DMS79 treated with DMSO at 0.1 percent for 48 hours (cell line): ENCODE measurements at places on chromosomes 6 and 20.

GRCh38 chr6:67897998-67898607, 737.0 kb upstream of the ADGRB3 start:
- DNase-seq: no peak

DNA sequence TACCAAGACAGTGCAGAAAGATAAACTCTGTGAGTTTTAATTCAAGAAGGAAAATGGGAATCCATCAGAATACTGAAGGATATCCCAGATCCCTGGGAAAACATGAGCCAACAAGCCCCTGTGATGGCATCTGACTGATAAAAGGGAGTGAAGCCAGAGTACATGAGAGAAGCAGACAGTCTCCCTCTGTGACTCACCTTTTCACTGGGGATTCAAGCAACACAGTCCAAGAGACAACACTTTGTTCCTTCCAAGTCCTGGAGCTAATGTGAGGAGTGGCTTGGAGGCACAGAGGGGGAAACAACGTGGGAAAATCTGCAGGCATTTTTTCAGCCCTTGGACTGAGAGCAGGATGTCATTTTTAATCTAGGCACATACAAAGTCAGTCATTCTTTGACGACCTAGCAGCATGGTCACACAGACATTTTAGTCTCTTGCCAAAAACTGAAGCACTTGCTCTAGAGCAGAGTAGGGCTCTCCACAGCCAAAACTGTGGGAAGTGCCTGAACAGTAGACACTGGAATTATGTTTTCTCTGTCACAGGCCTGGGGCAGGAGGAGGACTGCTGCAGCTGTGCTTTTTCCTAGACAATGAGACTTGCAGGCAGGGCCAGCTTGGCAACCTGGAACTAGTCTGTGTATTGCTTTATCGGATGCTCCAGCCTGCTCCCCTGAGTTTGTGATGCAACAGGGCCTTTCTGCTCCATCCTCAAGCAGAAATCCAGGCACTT, 465.0 kb upstream of the GJE1 start:
- DNase-seq: no peak

DNA sequence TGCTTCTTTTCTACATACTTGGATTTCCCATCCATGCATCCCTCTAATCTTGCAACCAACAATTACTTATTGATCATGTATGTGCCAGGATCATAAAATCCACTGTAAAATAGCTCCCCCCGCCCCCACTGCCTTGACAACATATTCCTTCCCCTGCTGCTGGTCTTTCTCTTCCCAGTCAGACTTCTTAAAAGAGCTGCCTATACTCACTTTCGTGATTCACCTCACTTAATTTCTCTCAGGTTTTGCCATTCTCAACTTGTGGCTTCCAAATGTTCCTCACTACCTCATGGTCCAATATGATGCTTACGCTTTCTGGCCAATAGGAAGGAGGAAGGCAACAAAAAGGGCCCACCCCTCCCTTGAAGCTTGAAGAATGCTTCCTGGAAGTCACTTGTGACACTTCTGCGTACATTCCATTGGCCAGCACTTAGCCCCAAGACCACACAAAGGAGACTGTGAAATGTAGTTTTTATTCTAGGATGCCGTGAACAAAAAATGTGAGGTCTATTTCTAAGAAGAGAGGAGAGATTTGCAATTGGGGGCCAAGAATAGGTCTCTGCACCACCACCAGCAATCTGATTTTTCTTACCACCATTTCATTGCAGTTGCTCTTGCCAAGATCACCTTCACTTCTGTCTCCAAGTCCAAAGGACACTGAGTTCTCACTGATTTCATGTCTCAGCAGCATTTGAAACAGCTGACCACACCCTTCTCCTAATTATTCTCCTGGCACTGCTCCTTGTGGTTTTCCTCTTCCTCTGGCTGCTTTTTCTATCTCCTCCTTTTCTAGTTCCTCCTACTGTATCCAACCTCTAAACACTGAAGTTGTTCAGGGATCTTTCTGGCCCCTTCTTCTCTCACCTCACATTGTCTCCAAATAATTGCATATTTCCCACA, 30.8 kb downstream of the CD164 start:
- DNase-seq: no peak

DNA sequence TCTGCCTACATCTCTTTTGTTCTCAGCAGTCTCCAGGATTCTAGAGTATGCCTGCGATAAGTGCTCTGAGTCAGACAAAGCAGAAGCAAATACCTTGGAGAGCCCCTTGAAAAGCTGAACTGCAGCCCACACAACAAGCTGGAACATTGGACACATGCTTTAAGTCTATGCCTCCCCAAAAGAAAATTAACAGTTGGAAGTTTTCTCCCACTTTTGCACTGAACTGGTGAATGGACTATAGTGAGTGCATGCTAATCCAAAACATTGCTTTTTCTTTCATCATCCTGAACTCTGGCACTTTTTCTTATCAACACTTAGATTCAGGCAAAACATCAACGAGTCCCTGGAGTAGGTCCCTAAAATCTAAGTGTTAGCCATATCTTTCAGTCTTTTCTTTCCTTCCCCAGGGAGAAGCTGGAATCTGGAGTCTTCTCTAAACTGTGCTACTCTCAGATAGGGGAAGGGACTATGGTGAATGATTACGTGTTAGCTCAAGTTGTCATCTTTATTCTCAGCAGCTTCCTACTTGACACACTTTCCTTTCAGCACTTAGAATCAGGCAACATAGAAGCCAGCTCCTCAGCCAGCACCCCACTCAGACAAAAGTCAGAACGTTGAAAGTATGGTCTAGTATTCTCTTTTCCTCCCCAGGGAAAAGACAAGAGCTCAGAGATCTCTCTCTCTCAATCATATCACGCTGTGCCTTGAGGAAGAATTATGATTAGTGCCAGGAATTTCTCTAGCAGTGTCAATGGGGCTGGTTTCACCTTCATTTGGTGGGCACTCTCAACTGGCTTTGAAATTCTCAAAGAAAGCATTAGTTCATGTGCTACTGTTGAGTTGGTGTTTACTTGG, 811.0 kb upstream of the GJE1 start:
- DNase-seq: peak; percentile 19

- DNase-seq: no peak
Observed at GRCh38 chr6:32475392-32476206, 35.9 kb downstream of the HLA-DRA start.

DNA sequence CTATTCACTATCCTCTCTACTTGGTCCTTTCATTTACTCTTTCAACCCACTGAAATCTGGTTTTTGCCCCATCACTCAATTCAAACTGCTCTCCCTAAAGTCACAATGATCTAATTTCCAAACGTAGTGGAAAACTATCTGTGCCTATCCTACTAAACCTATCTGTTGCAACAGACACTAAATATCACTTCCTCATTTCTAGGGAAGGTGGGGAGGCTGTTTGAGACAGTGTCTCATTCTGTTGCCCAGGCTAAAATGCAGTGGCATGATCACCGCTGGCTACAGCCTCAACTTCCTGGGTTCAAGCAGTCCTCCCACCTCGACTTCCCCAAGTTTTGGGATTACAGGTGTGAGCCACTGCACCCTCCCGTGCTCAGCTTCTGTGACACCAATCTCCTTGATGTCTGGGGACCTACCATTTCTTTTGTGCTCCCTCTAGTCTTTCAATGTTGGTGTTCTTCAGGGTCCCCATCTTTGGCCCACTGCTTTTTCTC, 8.8 kb downstream of the RANBP9 start:
- DNase-seq: no peak

GRCh38 chr6:9581155-9581554, 833.7 kb downstream of the TFAP2A start:
- DNase-seq: no peak

DNA sequence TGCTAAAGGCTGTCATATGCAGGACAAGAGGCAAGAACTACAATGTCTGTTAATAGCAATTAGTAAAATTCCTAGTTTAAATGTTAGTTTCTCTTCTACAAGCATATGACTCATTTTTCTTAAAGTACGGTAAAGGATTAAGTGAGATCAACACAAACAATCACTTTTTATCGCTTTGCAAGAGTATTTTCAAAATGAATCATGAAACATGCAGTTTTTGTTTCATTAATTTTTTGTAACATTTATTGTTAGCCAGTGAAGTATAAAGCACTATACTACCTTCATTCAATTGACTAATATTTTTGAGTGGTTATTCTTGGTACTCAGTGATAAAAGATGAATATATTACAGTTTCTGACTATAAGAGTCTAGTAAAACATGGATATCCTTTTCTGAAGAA, 138.6 kb downstream of the AHI1 start:
- DNase-seq: no peak

- no peak for DNase-seq
Observed at GRCh38 chr6:149389509-149390297, 10.4 kb upstream of the SUMO4 start.

- DNase-seq: no peak
Observed at GRCh38 chr6:48714250-48714649, 603.3 kb upstream of the PTCHD4 start.

DNA sequence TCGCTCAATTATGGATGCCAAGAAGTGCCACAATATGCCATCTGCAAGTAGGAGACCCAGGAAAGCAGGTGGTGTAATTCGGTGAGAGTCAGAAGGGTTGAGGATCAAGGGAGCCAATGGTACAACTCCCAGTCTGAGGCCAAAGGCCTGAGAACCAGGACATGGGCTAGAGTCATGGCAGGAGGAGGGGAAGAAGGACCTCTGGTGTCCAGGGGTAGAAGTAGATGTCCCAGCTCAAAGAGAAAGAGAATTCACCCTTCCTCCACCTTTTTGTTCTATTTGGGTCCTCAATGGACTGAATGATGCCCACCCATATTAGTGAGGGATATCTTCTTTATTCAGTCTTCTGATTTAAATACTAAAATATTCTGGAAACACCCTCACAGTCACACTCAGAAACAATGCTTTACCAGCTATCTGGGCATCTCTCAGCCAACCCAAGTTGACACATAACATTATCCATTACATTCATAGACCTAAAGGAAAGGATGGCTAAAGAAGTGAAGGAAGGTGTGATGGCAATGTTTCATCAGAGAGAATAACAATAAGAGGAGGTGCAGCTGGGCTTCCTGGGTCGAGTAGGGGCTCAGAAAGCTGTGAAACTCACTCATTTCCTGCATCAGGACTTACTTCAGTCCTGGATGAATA, 21.2 kb upstream of the HLA-DQA1 start:
- DNase-seq: no peak

DNA sequence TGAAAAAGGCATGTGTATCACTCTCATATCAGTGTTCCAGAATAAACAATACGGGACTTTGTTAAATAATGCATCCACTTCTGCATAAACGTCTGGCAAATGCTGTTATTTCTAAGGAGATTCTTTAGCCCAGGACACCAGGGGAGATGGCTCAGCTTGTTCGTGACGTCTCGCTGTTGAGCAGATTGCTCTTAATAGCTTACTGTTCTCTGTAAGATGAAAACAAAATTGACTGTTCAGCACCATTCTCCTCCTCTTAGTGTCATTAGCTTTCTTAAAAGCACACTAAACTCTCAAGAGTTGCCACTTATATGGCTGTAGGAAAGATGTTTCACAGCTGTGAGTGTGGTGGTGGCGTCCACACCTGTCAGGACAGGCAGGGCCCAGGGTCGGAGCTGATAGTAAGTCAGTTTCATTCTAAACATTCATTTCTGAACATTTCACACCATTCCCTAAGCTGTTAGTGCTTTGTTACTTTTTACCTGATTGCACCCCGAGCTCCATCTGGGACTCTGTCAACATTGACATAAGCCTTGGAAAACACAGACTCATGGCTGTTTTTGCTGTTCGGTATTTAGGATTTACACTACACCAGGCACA, 132.1 kb downstream of the ZDHHC14 start:
- DNase-seq: no peak

DNA sequence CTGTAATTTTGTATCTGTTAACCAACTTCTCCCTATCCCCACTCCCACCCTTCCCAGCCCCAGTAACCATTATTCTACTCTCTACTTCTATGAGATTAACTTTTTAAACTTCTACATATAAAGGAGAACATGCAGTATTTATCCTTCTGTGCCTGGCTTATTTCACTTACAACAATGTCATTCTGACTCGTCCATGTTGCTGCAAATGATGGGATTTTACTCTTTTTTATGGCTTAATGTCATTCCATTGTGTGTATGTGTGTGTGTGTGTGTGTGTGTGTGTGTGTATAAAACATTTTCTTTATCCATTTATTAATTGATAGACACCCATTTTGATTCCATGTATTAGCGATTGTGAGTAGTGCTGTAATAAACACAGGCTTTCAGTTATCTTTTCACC, 76.1 kb downstream of the COL19A1 start:
- DNase-seq: no peak

- DNase-seq: no peak
Observed at GRCh38 chr6:52136055-52136454, 48.6 kb upstream of the PKHD1 start.

DNA sequence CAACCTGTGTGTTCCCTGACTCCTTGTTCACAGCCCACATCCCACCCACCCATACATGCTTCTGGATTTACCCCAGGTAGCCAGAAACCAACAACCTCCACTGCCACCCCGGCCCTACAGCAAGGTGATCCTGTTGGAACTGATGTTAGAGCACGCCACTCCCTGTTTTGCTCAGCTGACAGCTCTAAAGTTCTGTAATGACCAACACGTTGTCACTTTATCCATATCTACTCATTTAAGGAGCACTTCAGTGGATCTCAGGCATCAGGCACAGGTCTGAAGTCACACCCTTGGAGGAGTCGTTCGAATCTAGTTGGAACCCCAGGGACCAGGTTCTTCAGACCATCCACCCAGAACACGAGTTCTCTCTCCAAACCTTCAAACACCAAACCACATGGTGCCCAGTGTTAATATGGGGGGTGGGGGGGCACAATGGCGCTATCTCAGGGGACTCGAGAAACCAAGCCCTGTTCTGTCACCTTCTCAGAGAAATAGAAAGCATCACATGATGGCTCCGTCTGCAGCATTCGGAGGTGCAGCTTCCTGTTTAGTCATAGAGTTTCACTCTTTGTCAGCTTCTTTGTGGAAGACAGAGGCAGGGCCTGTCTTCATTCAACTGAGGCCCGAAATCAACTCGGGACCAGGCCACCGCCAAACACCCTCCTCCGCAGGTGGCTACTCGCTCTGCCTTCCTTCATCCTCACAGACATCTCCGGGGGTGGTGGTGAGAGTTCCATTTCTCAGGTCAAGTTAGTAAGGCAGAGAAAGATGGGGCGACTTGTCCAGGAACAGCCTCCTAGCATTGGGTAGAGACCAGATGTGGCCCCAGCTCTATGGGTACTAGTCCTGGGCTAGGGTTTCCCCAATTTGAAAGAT, 142.2 kb downstream of the NFATC2 start:
- no peak for DNase-seq
